GF-D8 (cell line): ENCODE measurements at places on chromosomes 16 and 17.

DNA sequence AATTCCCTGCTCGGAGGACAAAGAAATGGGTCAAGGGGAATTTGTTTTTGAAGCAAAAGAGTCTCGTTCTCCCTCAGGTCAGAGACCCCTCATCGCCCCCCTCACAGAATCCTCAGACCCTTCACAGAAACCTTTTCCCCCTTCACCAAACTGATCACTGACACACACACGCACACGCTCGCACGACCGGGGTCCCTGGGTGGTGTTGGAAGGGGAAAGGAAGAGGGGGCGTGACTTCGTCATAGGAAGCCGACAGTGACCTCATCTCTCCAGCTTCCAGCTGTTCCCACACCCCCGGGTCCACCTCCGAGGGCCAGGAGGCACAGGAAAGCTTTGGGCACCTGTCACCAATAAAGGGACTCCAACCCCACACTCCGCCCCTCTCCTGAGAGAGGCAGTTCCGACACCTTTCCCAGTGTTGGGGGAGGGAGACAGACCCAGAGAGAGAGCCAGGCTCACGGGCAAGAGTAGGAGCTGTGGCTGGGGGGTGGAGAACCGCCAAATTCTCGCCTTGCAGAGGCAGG is 1.2 kb downstream of the ASGR1 start:
- no peak for DNase-seq

DNA sequence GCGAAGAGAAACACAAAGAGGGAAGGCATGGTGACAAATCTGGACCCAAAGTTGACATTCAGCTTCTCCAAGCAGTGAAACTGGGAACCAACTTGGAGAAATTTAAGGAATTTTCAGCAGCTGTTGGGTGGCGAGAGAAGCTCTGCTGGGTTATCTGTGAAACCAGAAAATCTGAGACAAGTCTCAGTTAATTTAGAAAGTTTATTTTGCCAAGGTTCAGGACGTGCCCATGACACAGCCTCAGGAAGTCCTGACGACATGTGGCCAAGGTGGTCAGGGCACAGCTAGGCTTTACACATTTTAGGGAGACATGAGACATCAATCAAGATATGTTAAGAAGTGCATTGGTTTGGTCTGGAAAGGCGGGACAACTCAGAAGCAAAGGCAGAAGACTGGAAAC is 11.2 kb upstream of the CD300LF start:
- no peak for DNase-seq

GRCh38 chr16:48978501-48978900 is 303.1 kb downstream of the CBLN1 start:
- DNase-seq, result no peak

GRCh38 chr16:11175787-11176341 is 80.1 kb downstream of the SOCS1 start:
- no peak for DNase-seq

GRCh38 chr16:25585526-25585925 is 106.2 kb upstream of the HS3ST4 start:
- no peak for DNase-seq

DNA sequence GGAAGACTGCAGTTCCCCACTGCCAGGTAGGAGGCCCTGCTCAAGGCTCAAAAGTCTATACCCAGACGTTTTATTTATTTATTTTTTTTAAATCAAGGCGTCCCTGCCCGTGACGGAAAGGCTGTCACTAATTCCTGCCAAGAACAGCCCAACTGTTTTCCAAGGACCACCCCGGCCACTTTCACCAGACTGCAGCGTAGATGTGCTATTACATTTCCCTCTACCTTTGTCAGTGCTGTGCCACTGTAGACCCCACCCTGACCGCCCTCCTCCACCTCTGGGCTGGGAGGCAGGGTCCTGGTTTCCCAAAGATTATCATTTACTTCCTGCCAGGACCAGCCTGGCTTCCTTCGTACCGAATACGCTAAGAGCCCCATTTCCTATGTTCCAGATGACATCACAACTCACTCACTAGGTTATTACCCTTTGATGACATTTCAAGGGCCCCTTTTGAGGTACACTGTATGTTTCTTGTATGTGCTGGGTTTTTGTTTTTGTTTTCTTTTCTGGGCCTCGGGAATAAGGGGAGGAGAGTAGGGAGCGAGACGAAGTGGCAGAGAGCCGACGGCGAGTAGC is 6.3 kb upstream of the RNF227 start:
- DNase-seq, result no peak

GRCh38 chr17:38533241-38533640 is 72.5 kb downstream of the SRCIN1 start:
- no peak for DNase-seq

GRCh38 chr16:79847101-79847500 is 246.6 kb upstream of the MAF start:
- no peak for DNase-seq

GRCh38 chr16:84735849-84736586 is 36.2 kb downstream of the USP10 start:
- DNase-seq, result no peak

DNA sequence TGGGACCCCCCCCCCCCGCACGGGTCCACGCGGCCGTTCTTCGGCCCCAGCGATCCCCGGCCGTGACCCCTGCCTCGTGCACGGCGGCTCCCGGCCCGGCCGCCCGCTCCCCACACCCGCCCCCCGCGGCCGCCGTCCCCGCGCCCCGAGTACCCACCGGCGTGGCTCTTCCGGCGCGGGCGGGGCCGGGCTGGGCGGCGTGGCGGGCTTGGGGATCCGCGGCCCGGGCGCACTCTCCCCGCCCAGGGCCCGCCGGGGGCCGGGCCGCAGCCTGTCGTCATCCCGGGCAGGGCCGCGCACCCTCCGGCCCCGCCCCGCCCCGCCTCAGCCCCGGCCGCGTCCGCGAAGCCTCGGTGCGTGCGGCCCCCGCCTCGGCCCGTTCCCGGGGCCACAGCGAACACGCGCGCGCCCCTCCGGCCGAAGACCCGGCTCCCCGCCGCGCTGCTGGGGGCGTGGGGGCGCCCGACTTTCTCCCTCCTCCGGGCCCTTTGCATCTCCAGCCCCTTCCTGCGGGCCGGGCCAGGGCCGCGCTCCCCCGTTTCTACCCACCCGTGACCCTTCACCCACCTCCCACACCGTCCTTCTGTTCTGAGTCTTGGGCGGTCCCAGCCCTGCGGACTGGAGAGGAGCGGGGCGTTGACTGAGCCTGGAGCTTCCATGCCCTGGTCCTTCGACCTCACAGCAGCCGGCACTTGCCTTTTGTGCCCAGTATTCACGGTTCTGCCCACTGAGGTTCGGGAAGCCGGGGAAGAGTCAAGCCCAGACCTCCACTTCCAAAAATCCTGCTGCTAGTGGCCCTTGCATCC is 840 bp downstream of the MYO1C start:
- no peak for DNase-seq

- no peak for DNase-seq
Measured at GRCh38 chr17:6638046-6638908, 2.2 kb downstream of the KIAA0753 start.

DNA sequence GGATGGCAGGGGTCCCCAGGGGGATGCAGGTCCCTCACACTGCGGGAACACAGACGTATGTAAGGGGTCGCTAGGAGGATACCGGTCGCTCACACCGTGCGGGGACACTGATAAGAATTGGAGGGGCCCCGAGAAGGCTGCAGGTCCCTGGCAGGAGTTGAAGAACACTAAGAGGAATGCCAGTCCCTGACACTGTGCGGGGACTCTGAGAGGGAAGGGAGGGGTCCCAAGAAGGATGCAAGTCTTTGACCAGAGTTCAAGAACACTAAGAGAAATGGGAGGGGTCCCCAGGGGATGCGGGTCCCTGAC is 510 bp downstream of the ERCC4 start:
- DNase-seq, result no peak

- peak; percentile 28 for DNase-seq
Measured at GRCh38 chr16:54244061-54244886, 42.3 kb downstream of the IRX3 start.
